ENCODE measurements at places on chromosomes 1 and 21.

- no peak for DNase-seq
Observed at GRCh38 chr1:93576346-93576745, 105.3 kb downstream of the BCAR3 start.

- no peak for DNase-seq
Observed at GRCh38 chr21:25323356-25323949, 283.8 kb downstream of the MRPL39 start.

DNA sequence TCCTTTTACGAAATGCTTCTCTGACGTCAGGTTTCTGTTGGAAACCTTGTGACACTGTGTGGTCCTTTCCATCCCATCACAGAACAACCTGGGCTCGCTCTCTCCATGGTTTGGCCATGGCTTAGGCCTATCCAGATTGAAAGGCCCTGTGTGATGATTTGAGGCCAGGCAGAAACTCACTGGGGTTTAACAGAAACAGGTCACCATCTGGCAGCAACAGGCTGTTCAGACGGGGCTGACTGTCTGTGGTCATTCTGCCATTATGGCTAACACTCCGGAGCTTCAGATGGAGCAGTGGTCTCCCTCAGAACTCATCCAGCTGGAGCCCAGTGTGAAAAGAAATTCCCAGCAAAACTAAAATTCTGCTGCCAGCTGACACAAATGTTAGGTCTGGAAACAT is 9.3 kb downstream of the PLEKHM2 start:
- DNase-seq = no peak

- DNase-seq = no peak
Observed at GRCh38 chr1:172283766-172284165, 136.7 kb upstream of the C1orf105 start.

DNA sequence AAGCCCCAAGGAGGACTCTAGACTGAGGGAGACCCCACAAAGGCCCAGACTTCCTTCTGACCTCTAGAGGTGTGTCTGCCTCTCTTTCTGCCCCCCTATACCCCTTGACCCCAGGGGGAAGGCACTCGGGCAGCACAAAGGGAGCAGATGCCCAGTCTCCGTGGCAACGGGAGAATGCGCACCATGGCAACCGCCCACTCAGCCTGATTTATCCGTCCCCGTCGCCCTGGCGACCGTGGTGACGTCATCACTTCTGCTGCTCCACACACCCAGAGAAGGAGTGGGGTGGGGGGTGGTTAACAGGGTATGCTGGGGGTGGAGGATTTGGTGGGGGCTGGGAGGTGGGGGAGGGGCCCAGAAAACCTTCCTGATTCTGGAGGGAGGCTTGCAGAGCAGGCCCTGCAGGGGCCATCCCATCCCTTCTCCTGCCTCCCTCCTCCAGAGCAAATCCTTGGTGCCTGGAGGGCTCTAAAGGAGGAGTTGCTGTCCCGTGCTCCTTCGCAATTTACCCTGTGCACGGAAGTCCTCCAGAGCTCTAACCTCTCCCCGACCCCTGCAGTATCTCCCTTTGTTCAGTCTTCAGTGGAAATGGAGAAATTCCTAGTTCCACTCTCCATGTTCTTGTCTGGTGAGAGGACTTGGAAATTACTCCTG is 6.3 kb downstream of the CELF3 start:
- DNase-seq = no peak

GRCh38 chr1:115105831-115106230 is 16.5 kb upstream of the TSPAN2 start:
- no peak for DNase-seq

Measured in esophagus squamous epithelium (tissue), 5 donors.